ENCODE measurements at places on chromosomes 4 and X.

DNA sequence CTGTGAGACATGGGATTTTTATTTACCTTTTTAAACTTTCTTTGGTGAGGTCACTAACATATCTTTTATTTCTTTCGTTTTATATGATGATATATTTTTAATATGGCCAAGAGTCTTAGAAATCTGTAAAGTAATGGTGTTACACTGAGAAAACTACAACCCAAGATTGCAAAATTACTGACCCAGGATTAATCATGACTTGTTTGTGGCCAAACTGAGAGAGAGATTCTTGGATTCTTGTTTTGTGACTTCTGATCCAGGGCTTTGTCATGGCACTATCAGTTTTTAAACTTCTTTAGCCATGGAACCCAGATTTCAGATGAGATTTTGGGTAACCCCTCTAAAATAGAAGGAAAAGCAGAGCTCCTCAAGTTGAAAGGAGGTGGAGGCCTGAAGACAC is 42.0 kb downstream of the SGMS2 start:
- no peak for DNase-seq

DNA sequence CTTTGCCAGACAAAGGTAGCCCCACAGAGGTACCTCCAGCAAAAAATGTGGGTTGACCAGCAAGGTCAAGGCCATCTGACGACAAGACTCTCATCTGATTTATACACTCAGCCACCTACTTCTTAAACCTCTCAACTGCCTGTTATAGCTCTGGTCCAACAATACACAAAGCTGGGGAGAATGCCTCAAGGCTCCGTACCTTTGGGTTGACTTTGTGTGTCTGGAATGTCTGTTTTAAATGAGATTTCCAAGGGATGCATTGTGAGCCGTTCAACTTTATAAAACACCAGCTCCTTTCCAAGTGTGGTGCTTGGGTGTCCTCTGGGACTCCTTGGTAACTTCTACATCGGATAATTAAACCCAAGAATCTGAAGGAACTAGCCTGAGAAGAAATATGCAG is 167.0 kb upstream of the RPL34 start:
- no peak for DNase-seq

- DNase-seq = peak; percentile 11
These were observed 214.6 kb upstream of the CTSO start for GRCh38 chr4:156168288-156168687.

DNA sequence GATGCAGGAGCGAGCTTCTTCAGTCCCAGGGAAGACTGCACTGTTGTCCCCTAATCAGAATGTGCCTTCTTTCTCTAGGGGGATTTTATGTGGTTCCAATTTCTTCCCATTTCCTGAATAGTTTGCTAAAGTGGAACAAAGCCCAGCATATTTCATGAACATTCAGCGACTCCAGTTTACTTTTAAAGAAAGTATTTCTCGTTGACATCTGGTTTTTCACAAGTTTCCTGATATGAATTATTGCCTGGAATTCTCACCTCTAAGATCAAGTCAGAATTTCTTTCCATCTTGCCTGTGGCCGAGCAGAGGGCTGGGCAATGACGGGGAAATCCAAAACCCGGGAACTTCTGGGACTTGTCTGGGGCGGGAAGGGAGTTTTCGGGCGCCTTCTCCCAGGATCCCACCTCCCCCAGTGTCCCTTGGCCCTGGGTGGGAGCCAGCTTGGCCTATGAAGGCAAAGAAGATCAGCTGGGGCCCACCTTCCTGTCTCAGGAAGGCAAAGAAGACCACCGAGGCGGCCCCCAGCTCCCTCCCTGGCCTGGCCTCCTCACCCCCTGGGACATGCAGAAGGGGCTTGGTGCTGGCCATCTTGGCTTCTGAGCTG is 15.4 kb downstream of the SORCS2 start:
- DNase-seq = no peak

DNA sequence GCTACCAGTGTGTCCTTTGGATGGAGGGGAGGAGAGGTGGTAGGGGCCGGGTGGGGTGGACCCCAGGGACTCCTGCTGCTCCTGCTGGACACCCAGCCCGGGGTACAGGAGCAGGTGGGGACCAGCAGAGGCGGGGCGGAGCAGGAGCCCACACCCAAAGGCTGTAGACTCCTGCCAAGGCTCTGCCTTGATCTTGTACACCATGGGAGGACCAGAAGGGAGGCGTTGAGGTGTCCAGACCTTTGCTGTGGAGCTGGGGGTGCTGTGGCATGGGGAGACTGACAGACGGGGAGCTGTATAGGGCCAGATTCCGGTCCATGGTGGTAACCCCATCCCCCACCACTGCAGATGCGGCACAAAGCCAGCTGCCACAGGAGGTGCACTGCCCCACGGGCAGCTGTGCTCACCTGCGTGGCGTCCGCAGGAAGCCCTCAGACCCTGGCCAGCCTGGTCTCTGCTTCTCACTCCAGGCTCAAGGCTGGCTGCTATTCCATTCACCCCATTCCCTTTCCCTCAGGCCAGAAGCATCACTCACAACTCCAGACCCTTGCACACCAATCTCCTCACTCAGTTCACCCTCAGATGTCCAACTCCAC is 5.0 kb upstream of the SLC26A1 start:
- no peak for DNase-seq

- DNase-seq = no peak
These were observed 196.9 kb upstream of the ANK2 start for GRCh38 chr4:112852601-112853000.

- no peak for DNase-seq
These were observed 306.5 kb upstream of the TECRL start for GRCh38 chr4:64715741-64716140.

DNA sequence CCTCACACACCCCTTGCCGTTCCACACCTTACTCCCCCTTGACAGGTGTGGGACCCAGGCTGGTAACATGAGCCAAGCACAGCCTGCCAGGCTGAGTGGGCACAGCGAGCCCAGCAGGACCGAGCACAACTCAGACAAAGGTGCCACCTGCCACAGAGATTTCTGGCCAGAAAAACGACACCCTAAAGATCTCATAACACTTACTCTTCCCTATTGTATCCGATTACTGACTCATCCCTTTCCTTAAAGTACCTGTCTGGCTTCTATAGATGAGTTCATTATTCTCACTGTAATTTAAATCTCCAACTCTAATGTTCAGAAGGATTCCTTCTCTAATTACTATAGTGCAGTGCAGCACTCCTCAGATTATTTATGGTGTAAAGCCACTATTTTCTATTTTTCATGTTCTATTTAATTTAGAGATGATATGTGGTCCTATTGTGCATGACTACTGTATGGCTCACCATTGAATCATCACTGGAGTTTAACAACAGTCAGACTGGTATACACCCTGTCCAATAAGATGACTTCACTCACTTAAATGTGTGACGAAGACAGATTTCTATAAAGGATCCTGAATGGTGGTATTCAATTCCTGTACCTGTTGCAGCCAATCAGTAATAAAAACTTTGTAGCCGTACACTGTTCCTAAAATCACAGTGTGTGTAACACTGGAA is 7.6 kb upstream of the SYTL5 start:
- no peak for DNase-seq

DNA sequence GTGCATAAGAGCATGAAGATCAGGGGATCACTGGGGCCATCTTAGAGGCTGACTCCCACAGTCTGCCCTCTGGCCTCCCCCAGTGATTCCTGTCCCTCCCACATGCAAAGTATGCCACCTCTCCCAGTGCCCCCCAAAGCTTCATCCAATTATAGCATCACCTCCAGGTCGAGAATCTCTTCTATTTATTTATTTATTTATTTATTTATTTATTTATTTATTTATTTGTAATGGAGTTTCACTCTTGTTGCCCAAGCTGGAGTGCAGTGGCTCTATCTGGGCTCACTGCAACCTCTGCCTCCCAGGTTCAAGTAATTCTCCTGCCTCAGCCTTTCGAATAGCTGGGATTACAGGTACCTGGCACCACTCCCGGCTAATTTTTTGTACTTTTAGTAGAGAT is 50.1 kb downstream of the BCORL1 start:
- no peak for DNase-seq

GRCh38 chr4:182513587-182514291 is 270.5 kb downstream of the TENM3 start:
- DNase-seq = no peak

Measured in lung (tissue), 17 donors.